Mesothelial cell of epicardium (in vitro differentiated cells): ENCODE measurements at places on chromosomes 1 and 21.

GRCh38 chr1:160161965-160162705, 10.7 kb downstream of the ATP1A4 start:
- no peak for DNase-seq

DNA sequence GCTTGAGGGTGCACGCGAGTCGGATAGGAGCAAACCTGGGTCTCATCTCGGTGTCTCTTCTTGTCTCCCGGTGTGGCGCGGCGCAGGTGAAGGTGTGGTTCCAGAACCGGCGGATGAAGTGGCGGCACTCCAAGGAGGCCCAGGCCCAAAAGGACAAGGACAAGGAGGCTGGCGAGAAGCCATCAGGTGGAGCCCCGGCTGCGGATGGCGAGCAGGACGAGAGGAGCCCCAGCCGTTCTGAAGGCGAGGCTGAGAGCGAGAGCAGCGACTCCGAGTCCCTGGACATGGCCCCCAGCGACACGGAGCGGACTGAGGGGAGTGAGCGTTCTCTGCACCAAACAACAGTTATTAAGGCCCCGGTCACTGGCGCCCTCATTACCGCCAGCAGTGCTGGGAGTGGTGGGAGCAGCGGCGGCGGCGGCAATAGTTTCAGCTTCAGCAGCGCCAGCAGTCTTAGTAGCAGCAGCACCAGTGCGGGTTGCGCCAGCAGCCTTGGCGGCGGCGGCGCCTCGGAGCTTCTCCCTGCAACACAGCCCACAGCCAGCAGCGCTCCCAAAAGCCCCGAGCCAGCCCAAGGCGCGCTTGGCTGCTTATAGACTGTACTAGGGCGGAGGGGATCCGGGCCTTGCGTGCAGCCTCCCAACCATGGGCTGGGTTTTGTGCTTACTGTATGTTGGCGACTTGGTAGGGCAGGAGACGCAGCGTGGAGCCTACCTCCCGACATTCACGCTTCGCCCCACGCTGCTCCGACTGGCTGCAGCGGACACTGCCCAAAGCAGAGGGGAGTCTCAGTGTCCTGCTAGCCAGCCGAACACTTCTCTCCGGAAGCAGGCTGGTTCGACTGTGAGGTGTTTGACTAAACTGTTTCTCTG, 5.1 kb downstream of the HLX start:
- DNase-seq = peak; percentile 69

GRCh38 chr1:203448521-203449061, 27.0 kb upstream of the PRELP start:
- no peak for DNase-seq

- DNase-seq = no peak
Observed at GRCh38 chr1:113714606-113715269, 44.5 kb downstream of the PHTF1 start.

- DNase-seq = peak; percentile 49
Observed at GRCh38 chr21:32726839-32727686, 750 bp downstream of the SYNJ1 start.

GRCh38 chr1:63557365-63557987, 34.2 kb downstream of the EFCAB7 start:
- no peak for DNase-seq

DNA sequence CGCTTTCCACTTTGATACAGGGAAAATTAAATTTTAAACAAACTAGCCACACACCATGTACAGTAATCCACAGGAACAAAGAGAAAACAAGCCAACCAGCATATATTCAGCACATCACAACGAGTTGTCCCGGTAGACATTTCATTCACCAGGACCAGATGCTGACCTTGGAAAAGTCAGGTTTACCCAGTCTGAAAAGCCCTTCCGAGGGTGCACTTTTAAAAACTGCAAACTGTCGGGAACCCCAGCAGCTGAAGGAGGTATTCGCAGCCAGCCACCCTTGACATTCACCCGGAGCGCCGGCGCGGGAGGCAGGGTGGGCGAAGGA, 1.2 kb downstream of the MCOLN3 start:
- no peak for DNase-seq

- DNase-seq = no peak
Observed at GRCh38 chr1:235775246-235775860, 91.4 kb downstream of the LYST start.

DNA sequence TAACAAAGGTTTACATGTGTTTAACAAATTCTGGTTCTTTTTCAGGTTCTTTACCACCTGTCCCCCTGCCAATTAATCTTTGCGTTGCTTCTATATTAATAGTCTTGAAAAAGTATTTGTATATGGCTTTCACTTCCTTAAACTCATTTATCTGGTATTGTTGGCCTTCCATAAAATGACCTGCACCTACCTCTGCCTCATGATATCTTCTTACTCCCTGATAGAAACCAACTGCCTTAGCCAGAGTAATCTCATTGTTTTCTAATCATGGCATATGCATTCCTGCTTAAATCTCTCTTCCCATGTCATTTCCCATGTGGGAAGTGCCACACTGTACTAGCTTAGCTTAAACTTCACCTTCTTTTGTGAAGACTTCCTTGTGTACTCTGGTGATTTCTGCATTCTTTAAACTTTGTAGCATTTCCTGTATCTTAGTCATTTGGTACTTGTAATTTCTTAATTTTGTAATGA, 8.7 kb downstream of the SMG7 start:
- no peak for DNase-seq

GRCh38 chr1:24369801-24370200, 43.8 kb downstream of the STPG1 start:
- no peak for DNase-seq

DNA sequence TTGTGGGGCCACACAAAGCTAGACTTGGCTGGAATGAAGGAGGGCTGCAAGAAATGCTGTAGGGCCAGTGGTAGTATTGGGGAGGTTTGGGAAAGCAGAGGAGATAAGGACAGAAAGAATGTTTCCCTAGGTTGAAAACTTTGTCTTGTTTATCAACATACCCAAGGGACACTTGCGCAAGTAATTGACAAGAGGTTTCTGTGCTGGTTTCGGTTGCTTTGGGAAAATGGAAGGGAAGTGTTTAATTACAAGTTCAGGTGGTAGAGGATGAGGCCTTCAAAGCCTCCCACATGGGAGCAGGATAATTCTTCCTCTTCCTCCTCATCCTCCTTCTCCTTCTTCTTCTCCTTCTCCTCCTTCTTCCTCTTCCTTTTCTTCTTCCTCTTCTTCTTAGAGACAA, 182.1 kb upstream of the LMO4 start:
- no peak for DNase-seq

GRCh38 chr1:204266504-204267034, 52.8 kb upstream of the GOLT1A start:
- DNase-seq = no peak

DNA sequence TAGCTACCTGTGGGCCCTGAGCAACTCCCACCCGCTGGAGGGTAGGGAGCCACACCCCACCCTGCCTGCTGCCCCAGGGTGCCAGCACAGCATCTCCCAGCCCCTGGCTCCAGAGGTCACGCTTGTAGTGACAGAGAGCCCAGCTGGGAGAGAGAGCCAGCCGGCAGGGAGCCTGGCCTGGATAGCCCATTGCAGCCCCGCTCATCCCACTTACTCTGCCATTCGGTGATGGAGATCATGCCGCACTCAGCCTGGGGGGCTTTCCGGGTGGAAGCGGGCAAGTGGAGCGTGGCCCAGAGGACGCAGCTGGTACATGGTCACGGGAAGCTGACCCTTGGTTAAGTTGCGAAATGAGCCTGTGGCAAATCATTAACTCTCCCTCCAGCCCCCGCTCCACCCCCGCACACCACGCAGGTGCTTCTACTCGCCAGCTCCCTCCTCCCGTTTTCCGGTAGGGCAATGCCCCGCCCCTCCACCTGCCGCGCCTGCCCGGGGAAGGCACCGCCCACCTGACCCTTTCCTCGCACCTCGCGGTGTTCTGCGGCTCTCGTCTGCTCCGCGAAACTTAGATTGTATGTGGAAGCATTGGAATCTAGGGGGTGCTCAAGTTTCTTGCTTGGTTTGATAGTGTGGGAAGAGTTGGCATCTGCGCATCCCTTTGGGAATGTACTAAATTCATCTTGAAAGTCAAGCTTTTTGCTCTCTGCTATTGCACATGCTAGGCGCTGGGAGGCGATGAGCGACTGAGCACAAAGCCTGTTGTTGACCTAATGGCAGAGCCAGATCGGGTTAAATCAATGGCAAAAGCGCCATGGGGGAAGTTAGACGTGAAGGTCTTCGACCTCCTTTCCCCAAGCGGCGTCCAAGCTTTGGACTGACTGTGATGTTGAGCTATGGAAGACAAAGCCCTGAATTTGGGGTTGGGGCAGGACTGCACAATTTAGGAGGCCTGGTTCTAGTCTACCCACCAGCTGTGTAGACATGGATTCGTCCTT, at the start of gene GOLT1A:
Gene GOLT1A, minus strand, starts transcription at position 321 of the 995 bp plus-strand sequence. Its CDS starts 82 bp downstream, at position 239.
- peak; percentile 72 for DNase-seq

- DNase-seq = no peak
Observed at GRCh38 chr21:34820051-34820450, 151.3 kb downstream of the CLIC6 start.

- no peak for DNase-seq
Observed at GRCh38 chr1:80582980-80583379, 1217.8 kb upstream of the ADGRL2 start.

GRCh38 chr1:210302501-210302900, 26.2 kb upstream of the HHAT start:
- DNase-seq = no peak

- no peak for DNase-seq
Observed at GRCh38 chr21:26351661-26352060, 181.1 kb upstream of the APP start.

GRCh38 chr1:78284354-78284753, 206.4 kb upstream of the PTGFR start:
- no peak for DNase-seq

DNA sequence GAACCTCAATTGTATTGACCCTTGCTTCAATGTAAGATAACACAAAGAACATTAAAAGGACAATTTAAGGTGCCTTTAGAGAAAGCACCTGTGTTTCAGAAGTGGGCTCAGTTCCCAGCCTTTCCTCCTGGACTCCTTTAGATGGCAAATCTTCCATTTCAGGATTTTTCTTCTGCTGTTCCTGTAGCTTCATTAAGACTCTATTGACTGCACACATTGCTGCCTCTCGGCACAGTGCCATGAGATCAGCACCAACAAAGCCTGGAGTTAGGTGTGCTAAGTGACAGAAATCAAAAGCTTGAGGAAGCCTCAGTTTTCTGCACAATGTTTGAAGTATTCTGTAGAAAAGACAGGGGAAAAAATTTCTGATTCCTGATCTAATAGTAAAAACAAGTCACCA, 40.6 kb downstream of the NVL start:
- no peak for DNase-seq

- DNase-seq = no peak
Observed at GRCh38 chr1:198373376-198373775, 167.1 kb downstream of the ATP6V1G3 start.

DNA sequence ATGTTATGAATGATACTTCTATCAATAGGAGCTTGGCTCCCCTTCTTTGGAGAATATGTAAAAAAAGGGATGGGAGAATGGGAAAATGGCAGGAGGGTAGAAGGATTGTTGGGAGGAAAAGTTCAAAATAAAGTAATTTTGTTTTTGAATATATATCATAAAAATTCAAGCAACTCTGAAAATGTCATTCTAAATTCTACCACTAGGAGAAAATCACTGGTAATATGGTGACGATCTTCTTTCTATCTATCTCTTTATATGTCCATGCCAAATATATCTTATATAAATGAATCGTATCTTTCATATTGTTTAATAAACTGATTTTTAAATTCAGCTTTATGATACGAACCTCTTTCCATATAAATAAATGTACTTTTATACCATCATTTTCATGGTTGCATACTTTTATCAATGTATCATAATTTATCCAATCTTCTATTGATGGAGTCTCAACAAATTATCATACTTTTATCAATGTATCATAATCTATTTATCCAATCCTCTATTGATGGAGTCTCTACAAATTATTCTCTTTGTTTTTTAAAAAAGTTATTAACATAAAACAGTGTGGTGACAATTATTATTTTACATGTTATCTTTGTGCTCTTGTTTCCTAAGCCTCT, 73.7 kb upstream of the MARK1 start:
- no peak for DNase-seq

DNA sequence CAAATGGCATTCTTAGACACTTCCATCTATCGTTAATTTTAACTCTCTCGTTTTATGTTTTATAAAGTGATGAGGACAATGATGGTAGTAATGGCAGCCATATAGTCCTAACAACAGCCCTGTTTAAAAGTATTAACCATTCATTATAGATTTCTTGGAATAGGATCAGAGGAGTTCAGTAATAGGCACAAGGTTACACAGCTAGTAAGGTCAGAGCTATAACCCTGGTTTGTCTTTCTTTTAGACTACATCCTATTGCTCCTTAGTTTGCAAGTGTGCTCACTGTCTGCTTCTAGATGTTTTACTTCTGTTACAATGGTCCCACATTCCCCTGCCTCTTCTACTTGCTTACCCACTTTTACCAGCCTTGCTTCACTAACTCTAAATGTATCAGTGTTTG, 50.9 kb downstream of the TLCD4 start:
- no peak for DNase-seq
